ENCODE measurements at places on chromosomes 5 and 9.

GRCh38 chr5:17190799-17191391 lies 26.5 kb upstream of the BASP1 start:
- DNase-seq: no peak

GRCh38 chr5:116482394-116482793 lies 92.2 kb downstream of the SEMA6A start:
- DNase-seq: no peak

- DNase-seq: no peak
These were observed 150.6 kb downstream of the MCTP1 start for GRCh38 chr5:95134326-95134725.

DNA sequence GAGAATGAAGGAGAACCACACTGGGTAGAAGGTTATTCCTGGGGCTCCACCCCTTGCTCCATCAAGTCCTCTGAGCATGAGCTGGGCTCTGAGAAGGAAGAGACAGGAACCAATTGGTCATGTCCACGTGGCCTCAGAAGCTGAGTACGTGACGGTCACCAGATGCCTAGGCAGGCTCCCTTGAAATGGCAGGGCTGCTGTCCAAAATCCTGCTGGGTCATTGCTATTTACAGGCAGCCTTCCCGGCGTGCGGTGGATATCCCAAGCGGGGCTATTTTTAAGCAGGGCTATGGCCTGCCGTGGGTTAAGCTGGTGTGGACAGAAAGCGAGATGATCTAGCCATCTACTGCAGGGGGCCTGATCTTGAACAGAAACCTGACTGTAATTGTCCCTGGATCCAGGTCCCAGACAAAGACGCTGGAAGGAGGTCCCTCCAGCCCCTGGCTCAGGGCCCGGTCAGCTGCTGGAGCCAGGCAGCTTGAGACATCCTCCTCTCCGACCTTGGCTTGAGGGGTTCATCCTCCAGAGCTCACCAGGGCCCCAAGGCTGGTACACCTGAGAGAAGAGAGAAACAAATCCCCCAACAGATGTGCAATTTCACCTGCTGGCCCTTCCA lies 550 bp upstream of the CKMT2 start:
- DNase-seq: no peak

- no peak for DNase-seq
These were observed 1.6 kb upstream of the ADAMTS2 start for GRCh38 chr5:179346875-179347274.

- no peak for DNase-seq
These were observed 95.5 kb downstream of the TMEM161B start for GRCh38 chr5:88172847-88173758.

DNA sequence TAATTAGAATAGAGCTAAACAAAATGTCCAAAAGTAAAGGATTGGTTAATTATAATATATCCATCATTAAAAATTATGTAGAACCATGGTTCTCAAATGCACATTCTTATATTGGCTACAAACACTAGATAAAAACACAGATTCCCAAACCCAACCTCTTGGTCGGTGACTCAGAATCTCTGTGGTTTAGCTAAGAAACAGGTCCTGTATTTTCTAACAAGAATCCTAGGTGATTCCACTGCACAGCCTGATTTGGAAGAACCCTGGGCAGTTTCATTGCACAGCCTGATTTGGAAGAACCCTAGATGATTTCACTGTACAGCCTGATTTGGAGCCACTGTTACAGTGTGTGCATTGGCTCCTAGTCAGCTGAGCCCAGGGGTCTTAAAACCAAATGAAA lies 67.9 kb downstream of the KIAA1958 start:
- no peak for DNase-seq

DNA sequence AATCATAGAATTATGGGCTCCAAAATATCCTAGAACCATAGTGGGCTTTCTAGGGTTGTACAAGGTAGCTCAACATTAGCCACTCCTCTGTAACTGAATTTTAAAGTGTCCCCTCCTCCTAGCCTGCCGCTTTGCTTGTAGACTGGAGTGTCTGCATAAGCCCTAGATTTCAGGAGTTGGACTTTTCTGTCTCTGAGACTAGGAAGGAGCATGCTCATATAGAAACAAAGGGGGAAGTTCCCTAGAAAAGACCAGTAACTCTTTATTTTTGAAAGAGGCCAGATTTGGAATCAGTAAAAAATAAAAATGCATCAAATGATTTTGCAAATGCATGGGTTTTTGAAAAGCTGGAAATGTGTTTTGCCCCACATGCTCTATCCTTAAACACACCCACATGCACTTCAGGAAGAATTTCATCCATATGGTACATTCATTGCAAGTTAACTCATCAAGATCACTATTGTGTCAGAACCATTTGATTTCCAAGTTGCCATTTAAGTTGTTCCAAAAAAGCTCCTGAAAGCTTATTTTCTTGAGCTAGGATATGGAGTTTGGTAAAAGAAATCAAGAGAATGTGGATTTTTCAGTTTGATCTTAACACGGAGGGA lies 121.0 kb upstream of the NR3C1 start:
- DNase-seq: no peak

DNA sequence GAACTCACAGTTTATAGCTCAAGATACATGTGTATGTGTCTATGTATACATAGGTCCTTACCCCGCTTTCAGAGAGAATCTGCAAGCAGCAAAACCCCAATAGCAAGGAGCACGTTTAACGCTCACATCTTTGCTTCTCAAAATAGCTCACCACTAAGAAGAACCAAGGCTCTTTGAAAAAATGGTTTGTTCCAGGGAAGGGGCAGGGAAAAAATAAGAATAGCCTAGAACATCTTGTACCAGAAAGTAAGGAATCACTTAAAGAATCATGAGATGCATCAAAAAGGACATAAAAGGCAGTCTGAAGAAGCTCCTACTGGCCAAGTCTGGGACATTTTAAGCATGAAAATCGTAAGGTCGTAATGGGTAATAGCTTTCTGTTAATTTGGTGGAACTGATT lies 196.4 kb downstream of the FSTL4 start:
- DNase-seq: no peak

- DNase-seq: no peak
These were observed 24.2 kb upstream of the CATSPER3 start for GRCh38 chr5:134943547-134943946.

GRCh38 chr9:113247640-113248039 lies 26.3 kb downstream of the SLC31A1 start:
- DNase-seq: no peak

- DNase-seq: no peak
These were observed 350.8 kb downstream of the EFNA5 start for GRCh38 chr5:107319901-107320300.

GRCh38 chr5:159697530-159697929 lies 218.8 kb upstream of the ADRA1B start:
- no peak for DNase-seq

GRCh38 chr5:136106351-136107031 lies 26.2 kb upstream of the SMAD5 start:
- no peak for DNase-seq

GRCh38 chr9:72648324-72649126 lies 127.1 kb downstream of the TMC1 start:
- DNase-seq: no peak

DNA sequence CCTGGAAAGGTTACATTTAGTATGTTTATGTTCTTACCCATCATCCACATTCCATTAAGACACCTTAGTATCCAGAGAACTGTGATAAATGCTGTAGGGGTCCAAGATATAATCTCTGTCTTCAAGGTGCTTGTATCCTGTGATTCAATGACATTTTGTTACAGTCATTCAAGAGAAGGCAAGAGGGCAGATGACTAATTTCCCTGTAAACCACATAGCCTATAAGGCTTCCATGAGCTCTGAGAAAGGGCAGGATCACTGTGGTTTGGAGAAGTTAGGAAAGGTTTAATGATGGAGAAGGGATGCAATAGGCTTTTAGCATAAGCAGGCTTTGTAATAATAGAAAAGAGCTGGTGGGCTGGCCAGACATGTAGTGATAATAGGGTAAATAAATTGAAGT lies 40.0 kb downstream of the PAPPA start:
- no peak for DNase-seq

- no peak for DNase-seq
These were observed 84.5 kb upstream of the RPS23 start for GRCh38 chr5:82362636-82363035.

GRCh38 chr5:27124590-27124989 lies 86.2 kb upstream of the CDH9 start:
- DNase-seq: no peak

- no peak for DNase-seq
These were observed 1675.3 kb upstream of the CDH6 start for GRCh38 chr5:29518176-29518575.

DNA sequence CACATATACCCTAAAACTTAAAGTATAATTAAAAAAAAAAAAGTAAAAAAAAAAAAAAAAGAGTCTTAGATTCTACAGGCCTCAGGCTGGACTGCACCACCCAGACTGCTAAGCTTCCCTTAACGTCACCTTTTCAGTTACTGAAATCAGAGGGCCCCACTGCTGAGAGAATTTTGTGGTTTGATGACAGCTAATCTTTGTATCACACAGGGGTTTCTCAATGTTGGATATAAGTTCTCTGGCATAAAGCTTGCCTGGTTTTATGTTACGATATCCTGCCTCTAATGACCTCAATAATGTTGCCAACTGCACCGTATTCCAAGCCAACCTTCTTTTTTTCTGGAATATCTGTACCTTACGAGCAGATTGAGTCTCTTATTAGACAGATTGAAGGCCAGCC lies 43.1 kb upstream of the C6 start:
- DNase-seq: no peak

DNA sequence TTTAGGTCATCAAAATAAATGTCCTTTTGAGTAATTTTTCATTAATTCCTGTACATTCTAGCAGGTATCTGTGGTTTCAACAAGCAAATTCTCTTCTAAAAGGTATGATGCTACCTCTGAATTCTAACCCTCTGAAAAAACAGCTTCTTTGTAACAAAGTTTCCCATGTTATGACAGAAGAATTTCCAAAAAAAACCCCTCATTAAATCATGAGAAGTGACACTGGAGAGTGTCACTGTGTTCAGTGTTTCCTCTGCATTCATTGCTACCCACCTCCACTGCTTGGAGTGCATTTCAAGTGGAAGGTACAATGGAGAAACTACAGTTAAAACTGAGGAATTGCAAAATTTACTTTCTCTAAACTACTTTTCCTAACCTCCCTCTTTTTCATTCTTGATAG lies 10.1 kb downstream of the CDKN2A start:
- no peak for DNase-seq

DNA sequence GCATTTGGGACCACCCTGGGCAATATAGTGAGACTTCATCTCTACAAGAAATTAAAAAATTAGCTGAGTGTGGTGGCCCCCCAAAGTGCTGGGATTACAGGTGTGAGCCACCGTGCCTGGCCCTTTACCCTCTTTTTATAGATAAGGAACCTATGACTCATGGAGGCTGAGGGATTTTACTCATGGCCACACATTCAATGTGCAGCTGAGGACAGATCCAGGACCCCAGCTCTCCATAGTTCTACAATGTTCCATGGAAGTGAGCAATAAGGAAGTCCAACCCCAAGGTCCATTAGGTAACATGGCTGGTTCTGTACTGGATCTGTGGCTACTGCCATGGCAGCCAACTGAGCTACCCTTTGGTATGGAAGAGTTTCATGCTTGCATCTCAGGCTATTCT lies 25.3 kb upstream of the PDZD2 start:
- no peak for DNase-seq

DNA sequence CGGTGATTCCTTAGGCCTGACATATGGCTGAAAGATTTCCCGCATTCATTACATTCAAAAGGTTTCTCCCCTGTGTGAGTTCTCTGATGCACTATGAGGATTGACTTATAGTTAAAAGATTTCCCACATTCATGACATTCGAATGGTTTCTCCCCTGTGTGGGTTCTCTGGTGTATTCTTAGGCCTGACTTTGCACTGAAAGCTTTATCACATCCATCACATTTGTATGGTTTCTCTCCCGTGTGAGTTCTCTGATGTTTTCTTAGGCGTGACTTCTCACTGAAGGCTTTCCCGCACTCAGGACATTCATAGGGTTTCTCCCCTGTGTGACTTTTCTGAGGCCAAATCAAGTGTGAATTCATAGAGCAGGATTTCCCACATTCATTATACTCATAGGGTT lies 35.8 kb downstream of the ZNF782 start:
- no peak for DNase-seq

DNA sequence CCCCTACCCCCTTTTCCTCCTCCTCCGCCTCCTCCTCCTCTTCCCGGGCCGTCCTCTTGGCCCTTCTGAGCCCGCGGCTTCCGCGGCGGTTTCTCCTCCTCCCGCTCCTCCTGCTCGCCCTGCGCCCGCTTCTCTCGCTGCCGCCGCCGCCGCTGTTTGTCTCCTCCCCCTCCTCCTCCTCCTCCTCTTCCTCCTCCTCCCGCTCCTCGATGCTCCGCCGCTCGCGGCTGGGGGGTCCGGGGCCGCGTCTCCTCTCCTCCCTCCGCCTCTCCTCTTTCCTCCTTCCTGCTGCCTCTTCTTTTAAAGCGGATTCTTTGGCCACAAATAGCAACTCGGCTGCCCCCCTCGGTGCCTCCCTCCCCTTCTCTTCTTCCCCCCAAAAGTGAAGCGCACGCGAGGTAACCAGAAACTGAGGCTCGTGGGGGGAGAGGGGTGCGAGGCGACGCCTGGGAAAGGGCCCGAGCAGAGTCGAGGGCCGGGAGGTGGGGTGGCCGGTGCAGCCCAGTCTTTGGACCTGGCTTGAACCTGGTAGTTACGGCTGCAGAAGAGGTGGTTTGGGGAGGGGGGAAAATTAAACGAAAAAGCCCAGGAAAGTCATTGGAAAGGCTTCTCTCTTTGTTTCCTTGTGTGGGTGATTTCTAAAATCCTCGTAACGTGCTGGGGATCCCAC lies 1058.5 kb upstream of the DMAC1 start:
- no peak for DNase-seq

DNA sequence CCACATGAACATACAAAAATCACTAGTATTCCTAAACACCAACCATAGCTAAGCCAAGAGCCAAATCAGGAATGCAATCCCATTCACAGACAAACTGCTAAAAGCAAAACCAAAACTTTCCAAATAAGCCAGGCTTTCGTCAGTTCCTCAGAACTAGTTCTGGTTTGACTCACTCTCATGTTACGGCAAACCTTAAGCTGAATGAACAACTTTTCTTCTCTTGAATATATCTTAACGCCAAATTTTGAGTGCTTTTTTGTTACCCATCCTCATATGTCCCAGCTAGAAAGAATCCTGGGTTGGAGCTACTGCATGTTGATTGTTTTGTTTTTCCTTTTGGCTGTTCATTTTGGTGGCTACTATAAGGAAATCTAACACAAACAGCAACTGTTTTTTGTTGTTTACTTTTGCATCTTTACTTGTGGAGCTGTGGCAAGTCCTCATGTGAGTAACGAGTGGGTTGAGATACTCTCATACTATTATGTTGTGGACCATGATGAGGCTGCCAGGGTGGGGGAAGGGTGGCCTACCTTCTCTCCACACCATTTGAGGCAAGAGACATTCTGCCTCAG lies at the start of gene PDCD1LG2:
Gene PDCD1LG2, plus strand, starts transcription at position 172 of the 572 bp plus-strand sequence. CDS start 12,016 bp downstream, outside the sequence.
- no peak for DNase-seq

Data from stimulated activated CD8-positive, alpha-beta memory T cell treated with anti-CD3 and anti-CD28 coated beads, Interleukin-7, amount 100 ng/mL, for 1 hour (primary cell).